ENCODE measurements at places on chromosomes 6 and 20. TPM values are rescaled to one million over a fixed set of nuclear protein-coding genes. Genes with fewer than 3 reads are reported as not detected.

CLVS2 gene
- total RNA-seq = not detected

SLC4A11 gene
- 0.60 TPM for total RNA-seq

KCNK17 gene
- not detected for total RNA-seq

RCAN2 gene
- 0.57 TPM for total RNA-seq

ZNF76 gene
- 35.2 TPM for total RNA-seq

RSPH9 gene
- total RNA-seq = not detected

MPIG6B gene
- not detected for total RNA-seq

ULBP2 gene
- total RNA-seq = 0.43 TPM

MBOAT1 gene
- 13.3 TPM for total RNA-seq

SNX9 gene
- 39.4 TPM for total RNA-seq

MRAP2 gene
- total RNA-seq = not detected

BTBD9 gene
- 8.2 TPM for total RNA-seq

GRCh38 chr20:431012-431904 is 23.2 kb downstream of the RBCK1 start:
- DNase-seq = peak; percentile 74

- no peak for DNase-seq
These were observed 54.6 kb downstream of the GMDS start for GRCh38 chr6:2190661-2191389.

- peak; percentile 16 for DNase-seq
These were observed 46.7 kb upstream of the MOCS1 start for GRCh38 chr6:39980839-39981580.

GRCh38 chr6:64230530-64230929 is 594.9 kb downstream of the PHF3 start:
- no peak for DNase-seq

DNA sequence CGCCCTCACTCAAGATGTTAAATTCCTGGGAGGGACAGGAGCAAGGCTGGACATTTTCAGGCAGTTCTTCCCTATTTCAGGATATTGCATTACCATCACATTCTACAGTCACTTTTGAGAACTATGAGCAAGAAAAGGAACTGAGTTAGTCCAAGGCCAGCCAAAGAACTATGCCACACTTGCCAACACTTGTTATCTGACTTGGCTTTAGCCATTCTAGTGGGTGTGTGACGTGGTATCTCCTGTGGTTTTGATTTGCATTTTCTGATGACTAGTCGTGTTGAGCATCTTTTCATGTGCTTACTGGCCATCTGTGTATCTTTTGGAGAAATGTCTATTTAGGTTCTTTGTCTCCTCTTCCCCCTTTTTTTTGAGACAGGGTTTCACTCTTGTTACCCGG is 12.0 kb downstream of the XRN2 start:
- DNase-seq = peak; percentile 61

- DNase-seq = no peak
These were observed 608.6 kb downstream of the UTRN start for GRCh38 chr6:144893680-144894151.

DNA sequence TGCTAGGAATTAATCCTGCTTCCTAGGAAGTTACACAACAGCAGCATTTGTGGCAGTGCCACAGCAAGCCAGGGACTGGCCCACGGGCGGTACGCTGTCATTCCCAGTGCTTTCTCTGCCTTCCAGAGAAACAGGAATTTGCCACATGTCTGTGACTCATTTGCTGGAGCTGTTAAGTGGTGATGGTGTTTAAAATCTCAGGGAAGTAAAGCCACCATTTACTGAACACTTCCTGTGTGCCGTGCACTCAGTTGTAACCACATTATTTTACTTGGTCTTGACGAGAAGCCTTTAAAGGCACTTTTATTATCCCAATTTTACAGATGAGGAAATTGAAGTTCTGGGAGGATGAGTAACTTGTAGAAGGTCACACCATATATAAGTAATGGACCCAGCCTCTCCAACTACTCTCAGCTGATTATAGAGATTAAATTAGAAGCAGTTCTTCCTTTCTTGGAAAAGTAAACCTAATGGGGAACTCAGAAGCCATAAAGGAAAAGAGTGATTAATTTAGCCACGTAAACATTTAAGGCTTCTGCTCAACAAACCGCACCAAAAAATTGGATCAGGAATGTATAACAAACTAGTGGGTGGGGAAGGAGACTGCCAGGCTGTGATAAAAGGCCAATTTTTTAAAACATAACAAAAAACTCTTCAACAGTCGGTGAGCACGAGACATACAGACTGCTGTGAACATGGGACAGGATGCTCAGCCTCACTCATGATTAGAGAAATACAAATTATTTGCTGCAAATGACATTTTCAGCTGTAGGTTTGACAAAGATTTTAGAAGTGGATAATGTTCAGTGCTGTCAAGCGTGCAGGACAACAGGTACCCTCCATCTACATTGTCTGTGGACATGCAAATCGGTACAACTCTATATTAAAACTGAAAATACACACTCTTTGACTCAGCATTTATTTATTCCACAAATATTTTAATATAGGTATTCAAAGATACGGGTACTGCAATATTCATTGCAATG is 311.2 kb downstream of the NRN1 start:
- no peak for DNase-seq

DNA sequence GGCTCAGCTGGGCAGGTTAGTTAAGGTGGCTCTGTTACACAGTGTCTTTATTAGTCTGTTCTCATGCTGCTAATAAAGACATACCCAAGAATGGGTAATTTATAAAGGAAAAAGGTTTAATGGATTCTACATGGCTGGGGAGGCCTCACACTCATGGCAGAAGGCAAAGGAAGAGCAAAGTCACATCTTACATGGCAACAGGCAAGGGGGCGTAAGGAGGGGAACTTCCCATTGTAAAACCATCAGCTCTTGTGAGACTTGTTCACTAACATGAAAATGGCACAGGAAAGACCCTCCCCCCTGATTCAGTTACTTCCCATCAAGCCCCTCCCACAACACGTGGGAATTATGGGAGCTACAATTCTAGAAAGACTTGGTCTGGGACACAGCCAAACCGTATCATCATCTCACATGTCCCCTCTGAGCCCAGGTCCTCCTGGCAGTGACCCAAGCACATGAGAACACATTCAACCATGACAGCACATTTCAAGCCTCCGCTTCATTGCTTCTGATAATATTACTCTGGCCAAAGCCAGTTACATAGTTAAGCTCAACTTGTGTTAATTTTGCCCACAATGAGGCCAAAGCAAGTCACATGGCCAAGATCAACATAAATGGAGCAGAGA is 383.9 kb downstream of the PLCB1 start:
- no peak for DNase-seq

DNA sequence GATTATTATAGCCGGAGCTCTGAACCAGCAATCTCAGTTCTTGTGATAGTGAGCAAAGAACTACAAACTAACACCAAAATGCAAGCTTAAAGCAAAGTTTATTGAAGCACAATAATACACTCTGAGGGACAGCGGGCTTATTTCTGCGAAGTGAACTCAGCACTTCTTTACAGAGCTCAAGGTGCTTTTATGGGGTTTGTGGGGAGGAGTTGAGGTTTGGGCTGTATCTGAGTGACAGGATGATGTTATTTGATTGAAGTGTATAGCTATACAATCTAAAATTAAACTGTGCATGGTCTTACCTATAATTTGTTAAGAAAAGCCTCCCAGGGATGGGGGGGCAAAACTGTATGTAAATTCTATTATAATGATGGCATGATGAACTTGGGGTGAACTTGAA is 1.0 kb upstream of the HFE start:
- peak; percentile 48 for DNase-seq

- DNase-seq = no peak
These were observed 243.0 kb upstream of the RIN2 start for GRCh38 chr20:19515074-19515473.

- peak; percentile 2 for DNase-seq
These were observed 27.1 kb downstream of the COL20A1 start for GRCh38 chr20:63320041-63320511.

DNA sequence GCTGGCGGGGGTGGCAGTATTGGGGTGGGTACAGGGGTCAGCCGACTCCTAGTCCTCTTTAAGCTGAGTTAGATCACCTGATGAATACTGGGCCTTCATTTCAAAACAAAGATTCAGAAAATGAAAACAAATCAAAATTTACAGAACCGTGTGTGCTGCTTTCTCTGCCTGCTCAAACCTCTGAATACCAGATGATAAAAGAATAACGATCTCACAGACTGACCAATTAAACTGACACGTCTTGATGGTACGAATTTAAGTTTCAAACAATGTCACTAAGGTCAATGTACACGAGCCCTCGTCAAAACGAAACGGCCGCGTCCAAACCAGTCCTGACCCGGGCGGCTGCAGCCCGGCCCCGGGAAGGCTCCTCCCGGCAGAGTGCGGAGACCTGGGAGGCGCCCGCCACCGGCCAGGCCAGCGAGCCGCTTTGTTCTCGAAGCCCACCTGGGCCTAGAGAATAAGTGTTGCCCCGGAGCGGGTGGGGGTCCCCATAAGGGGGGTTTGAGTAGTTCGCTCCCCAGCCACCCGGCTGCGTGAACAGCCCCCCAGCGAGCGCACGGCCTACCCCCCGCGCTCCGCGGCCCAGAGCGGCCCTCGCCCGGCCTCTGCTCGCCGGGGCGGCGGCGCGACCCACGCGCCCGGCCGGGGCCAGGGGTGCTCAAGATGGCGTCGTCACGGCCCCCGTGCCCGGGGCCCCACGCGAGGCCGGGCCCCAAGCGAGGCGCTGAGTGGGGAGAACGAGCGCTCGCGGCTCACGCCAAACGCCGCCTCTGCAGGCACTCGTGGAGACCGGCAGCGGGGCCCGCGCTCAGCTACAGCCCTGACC is 728 bp downstream of the PSMA7 start:
- peak; percentile 26 for DNase-seq

DNA sequence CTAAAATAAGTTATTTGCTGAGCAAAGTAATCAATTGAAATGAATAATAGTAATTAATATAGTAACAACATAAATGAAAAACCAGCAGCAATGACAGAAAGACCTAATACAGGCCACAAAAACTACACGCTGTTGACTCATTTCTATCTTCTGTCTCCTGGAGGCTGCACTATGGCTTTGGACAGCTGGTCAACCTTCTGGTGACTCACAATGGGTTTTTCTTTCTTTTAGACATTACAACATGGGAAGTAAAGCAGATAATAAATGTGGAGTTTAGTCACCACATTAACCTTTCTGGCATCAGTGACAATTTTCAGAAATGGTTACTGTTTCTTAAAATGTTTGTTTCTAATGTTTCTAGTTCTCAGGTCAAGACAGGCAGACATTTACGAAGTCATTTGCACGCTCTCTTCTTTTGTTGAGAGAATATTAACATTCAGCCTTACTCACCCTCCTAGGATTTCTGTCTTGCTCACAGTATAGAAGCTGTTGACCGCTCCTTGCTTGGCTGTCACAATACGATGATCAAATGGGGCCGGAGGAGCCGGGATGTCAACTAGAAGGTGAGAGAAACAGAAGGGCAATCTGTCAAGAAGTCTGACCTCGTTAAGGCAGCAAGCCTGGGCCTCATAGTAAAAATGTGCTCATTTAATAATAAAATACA is 62.2 kb downstream of the MYLK4 start:
- DNase-seq = no peak

GRCh38 chr20:40511478-40511877 is 177.6 kb downstream of the MAFB start:
- no peak for DNase-seq

- DNase-seq = no peak
These were observed 22.3 kb upstream of the BMP7 start for GRCh38 chr20:57288651-57289277.

DNA sequence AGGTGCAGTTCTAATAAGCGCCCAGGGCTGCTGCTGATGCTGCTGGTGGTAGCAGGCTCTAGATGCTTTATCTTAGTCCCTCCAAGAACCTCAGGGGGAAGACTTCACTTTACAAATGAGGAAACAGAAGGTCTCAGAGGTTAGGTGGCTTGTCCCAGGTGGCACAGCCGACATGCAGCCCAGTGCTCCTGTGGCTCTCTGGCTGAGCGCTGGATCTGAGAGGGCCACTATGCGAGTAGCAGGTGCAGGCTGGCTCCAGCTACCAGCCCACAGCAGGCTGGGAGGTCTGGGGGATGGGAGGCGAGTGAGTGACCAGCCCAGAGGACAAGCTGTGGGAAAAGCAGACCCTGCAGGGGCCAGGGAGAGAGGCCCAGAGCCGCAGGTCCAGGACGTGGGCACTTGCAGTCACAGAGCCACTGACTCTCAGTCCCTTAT is 90.9 kb downstream of the PRND start:
- DNase-seq = peak; percentile 15

DNA sequence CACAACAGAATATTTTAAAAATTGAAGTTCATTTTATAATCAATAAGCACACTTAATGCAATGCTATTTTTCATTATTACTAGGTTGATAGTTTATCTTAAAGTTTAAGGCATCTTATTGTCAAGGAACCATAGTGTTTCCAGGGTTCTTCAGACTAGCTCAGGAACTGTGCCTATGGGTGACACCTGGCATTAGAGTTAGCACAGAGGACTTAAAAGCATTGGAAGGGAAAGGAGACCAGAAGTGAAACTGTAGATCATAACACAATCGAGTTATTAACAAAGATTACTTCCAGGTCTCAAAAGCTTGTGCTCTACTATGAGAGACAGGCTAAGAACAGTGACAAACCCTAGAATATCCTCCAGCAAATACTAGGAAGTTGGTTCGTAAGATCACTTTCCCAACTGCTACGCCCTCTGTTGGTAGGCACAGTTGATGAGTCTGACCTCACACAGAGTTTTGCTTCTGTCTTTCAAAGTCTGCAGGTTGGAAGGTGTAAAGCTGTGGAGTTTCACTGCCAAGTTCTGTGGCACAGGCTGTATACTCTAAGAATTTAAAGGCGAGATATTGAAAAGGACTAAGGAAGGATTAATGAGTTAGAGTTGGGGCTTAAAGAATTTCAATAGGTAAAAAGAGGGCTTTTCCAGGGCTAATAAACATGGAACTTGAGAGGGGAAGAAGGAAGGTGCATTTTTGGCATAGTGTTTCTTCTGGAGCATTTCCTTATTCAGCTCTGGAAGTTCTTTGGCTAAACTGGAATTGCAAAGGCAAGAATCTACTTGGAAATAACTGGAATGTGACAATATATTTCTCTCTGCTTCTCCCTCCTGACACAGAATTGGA is 531.3 kb upstream of the JAG1 start:
- peak; percentile 41 for DNase-seq

DNA sequence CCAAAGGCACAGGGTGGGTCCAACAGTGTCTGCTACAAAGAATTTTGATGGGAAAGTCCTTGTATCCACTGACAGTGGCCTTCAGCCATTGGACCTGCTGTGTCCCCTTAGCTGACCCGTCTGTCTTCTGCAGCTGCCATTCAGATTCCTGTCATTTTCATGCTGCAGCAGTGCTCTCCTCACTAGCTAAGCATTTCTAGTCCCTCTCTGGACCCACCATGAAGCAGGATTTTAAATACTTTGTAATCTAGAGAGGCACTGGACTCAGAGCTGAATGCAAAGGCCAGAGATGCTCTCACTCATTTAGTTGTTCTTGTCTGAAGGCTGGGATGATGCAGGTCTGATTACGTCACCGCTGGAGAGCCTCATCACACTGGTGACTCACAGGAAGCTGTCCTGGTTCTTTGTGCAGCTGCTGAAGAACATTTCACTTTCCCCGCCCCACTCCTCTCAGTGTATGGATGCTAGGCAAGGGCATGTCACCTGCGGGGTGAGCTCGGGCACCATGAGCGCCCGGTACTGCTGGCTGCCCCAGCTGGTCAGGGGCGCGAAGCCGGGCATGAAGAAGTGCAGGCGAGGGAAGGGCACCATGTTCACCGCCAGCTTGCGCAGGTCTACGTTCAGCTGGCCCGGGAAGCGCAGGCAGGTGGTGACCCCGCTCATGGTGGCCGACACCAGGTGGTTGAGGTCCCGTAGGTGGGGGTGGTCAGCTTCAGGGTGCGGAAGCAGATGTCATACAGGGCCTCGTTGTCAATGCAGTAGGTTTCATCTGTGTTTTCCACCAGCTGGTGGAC is 19.4 kb upstream of the TUBB2A start:
- DNase-seq = peak; percentile 76

All from activated CD4-positive, alpha-beta T cell treated with anti-CD3 and anti-CD28 coated beads for 36 hours (primary cell).